ENCODE measurements at places on chromosomes 6 and 20.

DNA sequence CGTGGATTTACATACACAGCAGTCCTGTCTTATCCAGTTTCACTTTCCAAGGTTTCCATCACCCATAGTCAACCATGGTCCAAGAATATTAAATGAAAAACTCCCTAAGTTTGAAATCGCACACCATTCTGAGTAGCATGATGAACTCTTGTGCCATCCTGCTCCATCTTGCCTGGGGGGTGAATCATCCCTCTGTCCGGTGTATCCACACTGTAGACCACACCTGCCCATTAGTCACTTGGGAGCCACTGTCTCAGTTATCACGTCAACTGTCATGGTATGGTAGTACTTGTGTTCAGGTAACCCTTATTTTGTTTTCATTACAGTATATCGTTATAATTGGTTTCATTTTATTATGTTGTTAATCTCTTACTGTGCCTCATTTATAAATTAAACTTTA is 38.5 kb downstream of the PTGIS start:
- DNase-seq, result no peak

DNA sequence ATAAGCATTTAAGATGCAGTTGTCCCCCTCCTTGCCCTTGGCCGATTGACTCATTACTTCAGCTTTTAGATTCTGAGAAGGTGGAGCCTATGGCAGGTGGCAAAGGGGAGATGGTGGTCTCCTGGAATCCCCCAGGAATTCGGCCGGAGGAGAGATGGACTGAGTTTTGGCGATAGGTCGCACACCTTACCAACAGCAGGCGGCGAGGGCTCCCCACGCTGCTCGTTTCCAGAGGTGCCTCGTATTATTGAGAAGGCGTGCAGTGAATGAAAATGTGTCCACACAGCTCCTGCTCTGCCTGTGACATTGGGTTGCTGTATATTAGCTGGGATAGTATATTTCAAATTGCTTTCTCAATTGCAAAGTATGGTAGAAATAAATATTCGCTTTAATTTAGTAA is 224.5 kb downstream of the ARID1B start:
- no peak for DNase-seq

- no peak for DNase-seq
Observed at GRCh38 chr6:43038727-43039126, 14.9 kb downstream of the CUL7 start.

DNA sequence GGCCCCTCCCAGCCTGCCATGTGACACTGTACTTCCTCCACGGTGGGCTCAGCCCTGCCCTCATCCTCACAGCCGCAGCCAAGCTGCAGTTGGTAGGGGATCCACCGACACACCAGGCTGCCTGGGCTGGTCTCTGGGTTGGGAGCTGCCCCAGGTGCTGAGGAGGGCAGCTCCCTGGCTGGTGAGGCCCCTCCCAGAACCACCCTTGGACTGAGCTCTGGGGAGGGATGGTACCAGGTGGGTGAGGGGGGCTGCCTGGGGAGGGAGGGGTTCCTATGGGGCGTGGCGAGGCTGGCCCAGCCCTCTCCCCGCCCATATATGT is 185 bp upstream of the TNFRSF6B start:
- no peak for DNase-seq

GRCh38 chr6:10418361-10418861 is 3.5 kb upstream of the TFAP2A start:
- no peak for DNase-seq

GRCh38 chr20:3661814-3662665 is 1.2 kb downstream of the GFRA4 start:
- no peak for DNase-seq

DNA sequence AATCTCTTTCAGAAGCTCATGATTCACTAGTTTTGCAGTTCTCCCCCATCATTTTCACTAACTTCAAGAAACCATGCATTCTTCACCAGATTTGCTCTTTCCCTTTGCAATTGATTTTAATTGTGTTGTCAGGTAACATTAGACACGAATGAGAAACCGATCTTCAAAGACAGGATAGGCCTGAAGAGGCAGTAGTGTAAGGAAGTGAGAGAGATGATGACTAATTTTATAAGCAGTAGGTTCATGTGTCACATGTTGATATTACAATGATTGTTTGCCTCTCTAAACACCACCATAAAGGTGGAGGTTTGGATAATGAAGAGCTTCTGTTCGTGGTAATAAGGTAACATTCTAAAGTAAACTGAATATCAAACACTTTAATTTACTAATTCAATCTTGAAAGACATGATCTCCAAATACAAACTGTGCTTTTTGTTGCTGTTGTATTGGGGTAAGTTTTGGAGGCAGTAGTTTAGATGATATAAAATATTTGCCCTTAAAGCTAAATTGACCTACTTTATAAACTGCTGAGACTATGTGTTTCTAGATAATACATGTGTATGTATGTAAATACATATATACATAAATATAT is 207.2 kb downstream of the PHACTR1 start:
- DNase-seq, result no peak
